ENCODE measurements at places on chromosomes 2 and 18. TPM values are rescaled to one million over a fixed set of nuclear protein-coding genes. Genes with fewer than 3 reads are reported as not detected.

CNNM3 gene
- 3.8 TPM for total RNA-seq

BCL11A gene
- total RNA-seq = not detected

PROKR1 gene
- total RNA-seq = not detected

DYNAP gene
- not detected for total RNA-seq

IL36G gene
- not detected for total RNA-seq

MEP1B gene
- total RNA-seq = not detected

LDLRAD4 gene
- not detected for total RNA-seq

SLC4A5 gene
- total RNA-seq = 0.16 TPM

VWC2L gene
- not detected for total RNA-seq

CD8A gene
- total RNA-seq = not detected

SCYGR4 gene
- total RNA-seq = not detected

SLC40A1 gene
- total RNA-seq = 5.2 TPM

RNU2-63P gene
- total RNA-seq = not detected

FN1 gene
- 27,606 TPM for total RNA-seq

ANKRD36 gene
- total RNA-seq = 13.0 TPM

NLRC4 gene
- not detected for total RNA-seq

FBXO48 gene
- 0.49 TPM for total RNA-seq

LRRTM1 gene
- total RNA-seq = not detected

DHRS9 gene
- 29.2 TPM for total RNA-seq

OTOS gene
- total RNA-seq = not detected

FNDC4 gene
- 15.6 TPM for total RNA-seq

DQX1 gene
- total RNA-seq = not detected

VPS4B gene
- total RNA-seq = 25.5 TPM

SLC38A11 gene
- total RNA-seq = not detected

REG3A gene
- not detected for total RNA-seq

CXCR4 gene
- total RNA-seq = 3.2 TPM

AP1S3 gene
- 2.0 TPM for total RNA-seq

SRD5A2 gene
- total RNA-seq = not detected

ASPRV1 gene
- not detected for total RNA-seq

Measured in cardiac atrium fibroblast (primary cell).